Articular chondrocyte of knee joint (primary cell): ENCODE measurements at places on chromosomes 3 and 15. TPM values are rescaled to one million over a fixed set of nuclear protein-coding genes. Genes with fewer than 3 reads are reported as not detected.

Gene ROPN1
- 0.22 TPM in 1 of 2 replicates, not detected in the other for total RNA-seq

Gene P2RY1
- not detected in 2 replicates for total RNA-seq

Gene TRH
- 0.11 and 0.13 TPM in 2 replicates for total RNA-seq

Gene EPHA3
- 0.26 and 0.54 TPM in 2 replicates for total RNA-seq

Gene PLSCR2
- total RNA-seq = 0.54 TPM in 1 of 2 replicates, not detected in the other

Gene GATA2
- total RNA-seq = 1.8 and 2.7 TPM in 2 replicates

Gene NLGN1
- total RNA-seq = 28.4 and 33.8 TPM in 2 replicates

Gene RLBP1
- not detected in 2 replicates for total RNA-seq

Gene CCR8
- total RNA-seq = not detected in 2 replicates

Gene CCRL2
- total RNA-seq = 6.2 and 8.0 TPM in 2 replicates

Gene PLA2G4D
- total RNA-seq = not detected in 2 replicates

Gene FSTL1
- 2,986 and 3,294 TPM in 2 replicates for total RNA-seq

Gene TMEM207
- not detected in 2 replicates for total RNA-seq

Gene GHRL
- total RNA-seq = 0.52 TPM in 1 of 2 replicates, not detected in the other

Gene SOX14
- not detected in 2 replicates for total RNA-seq

Gene SPTBN5
- 0.13 and 0.22 TPM in 2 replicates for total RNA-seq

Gene POLQ
- total RNA-seq = 2.5 and 4.5 TPM in 2 replicates

Gene SEC22A
- total RNA-seq = 43.1 and 49.7 TPM in 2 replicates

Gene INSYN1
- 4.3 and 6.4 TPM in 2 replicates for total RNA-seq

Gene LHFPL4
- total RNA-seq = under 0.01 TPM in 1 of 2 replicates, not detected in the other
